Activated CD4-positive, alpha-beta memory T cell treated with anti-CD3 and anti-CD28 coated beads, Interleukin-2, amount 10 ng/mL, durations not matched to agents 7 days and 5 days (primary cell): ENCODE measurements at places on chromosomes 7 and 10. TPM values are rescaled to one million over a fixed set of nuclear protein-coding genes. Genes with fewer than 3 reads are reported as not detected.

DNA sequence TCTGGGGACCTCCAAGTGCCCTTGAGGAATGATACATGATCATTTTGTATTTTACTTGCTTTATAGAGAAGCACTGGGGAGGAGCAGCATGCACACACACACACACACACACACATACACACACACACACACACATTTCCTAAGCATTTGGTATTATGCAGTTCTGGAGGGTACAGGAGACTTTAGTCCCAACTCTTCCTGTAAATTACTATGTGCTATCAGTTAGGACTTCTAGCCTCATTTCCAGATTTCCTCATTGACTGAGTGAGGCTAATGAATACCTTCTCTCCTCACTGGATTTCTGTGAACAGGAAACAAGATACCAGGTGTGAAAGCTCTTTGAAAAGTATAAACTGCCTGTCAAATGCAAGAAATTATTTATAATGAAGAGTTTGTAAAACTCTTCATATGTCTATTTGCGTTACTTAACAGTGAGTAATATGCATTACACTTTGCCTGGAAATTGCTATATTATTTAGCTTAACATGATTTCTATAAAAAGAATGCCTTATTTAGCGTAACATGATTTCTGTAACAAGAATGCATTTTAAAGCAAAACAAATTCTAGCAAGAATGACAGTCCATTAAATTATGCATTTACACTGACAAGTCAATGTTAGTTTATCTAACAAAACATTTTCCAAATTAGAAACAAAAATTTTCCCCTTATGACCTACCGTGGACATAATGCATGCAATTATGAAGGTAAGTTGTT lies 34.2 kb downstream of the ACTA2 start:
- DNase-seq = no peak

- no peak for DNase-seq
These were observed 621.0 kb upstream of the IGFBP3 start for GRCh38 chr7:46542076-46542475.

DNA sequence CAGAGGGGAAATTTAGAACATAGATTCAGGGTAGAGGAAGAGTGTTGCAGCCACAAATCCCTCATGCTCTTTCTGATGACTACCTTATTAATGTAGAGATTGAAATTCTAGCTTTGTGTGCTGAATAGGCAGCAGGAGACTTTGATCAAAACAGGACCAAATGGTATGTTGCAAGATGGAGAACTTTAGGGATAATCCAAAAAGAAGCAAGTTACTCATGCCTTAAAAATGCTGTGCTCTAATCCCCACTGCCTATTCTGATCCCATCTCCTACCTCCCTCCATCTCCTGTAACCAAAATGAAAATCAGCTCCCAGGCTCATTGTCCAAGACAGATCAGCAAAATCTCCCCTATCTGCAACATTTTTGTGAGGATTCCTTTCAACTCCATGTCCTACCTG lies 31.3 kb downstream of the CH25H start:
- no peak for DNase-seq

DNA sequence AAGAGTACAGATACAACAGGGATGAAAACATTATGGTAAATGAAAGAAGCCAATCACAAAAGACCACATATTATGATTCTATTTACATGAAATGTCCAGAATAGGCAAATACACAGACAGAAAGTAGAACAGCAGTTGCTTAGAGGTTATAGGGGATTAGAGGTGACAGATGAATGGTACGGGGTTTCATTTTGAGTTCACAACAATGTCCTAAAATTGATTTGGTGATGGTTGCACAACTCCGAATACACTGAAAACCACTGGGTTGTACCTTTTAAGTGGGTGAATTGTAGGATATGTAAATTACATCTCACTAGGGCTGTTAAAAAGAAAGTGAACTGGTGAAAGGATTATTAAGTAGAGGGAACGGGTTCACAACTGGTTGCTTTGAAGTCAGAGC lies 76.3 kb upstream of the MRLN start:
- DNase-seq = no peak

GRCh38 chr7:682810-683209 lies 43.7 kb upstream of the DNAAF5 start:
- DNase-seq = no peak

DNA sequence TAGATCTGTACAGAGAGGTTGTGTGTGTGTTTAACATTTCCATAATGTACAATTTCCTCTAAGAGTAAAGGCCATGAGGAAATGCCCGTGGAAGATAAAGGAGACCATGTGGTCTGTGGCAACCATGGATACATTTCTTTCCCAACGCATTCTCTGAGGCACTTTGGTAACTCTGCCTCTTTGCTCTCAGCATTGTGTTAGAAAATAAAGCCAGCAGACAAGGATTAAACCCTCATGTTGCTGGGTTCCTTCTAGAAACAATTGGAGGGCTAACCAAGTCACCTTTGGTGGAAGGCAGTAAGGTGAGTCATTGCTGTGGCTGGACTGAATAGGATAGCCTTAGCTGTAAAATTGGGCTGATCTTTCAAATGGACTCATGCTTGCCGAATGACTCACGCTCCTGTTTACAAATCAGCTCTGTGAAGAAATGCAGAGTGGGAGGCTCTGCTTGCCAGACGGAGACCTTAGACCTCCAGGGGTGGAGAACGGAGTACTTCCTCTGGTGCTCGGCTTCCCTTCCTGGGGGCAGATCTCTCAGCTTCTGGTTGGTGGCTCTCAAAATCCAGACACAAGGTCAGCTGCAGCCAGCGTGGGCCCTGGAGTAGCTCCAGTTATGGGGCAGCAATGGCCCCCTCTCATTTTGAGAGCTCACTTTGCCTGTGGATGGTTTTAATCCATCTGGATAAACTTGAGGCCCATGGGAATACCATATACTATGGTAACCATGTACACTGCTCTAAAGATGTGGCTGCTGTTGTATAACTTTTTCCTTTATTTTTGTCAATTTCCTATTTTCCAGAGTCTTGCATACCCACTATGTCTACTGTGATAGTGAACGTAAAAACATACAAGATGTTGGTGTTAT lies 137.3 kb downstream of the TCF7L2 start:
- no peak for DNase-seq

DNA sequence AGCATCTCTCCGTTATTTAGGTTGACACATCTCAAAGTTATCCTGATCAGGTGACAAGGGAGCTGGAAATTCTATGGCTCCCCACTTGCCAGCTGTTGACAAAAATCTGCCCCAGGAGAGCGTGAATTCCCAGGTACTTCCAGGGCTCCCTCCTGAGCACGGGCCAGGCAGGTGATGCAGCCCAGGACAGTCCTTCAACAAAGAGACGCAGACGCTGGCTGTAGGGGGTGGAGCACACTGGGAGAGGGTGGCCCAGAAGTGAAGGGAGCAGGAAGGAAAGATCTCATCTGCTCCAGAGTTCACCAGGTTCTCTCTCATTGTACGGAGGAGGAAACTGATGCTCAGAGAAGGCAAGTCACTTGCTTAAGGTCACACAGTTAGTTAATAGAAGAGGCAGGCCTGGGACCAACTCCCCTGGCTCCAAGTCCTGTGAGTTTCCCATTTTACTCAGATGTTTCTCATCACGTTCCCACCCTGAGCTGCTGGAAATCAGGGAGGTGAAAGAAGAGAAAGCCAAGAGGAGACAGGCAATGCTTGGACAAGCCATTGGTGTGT lies 41.0 kb upstream of the CHST3 start:
- DNase-seq = no peak

GRCh38 chr10:77374189-77374656 lies 263.4 kb downstream of the KCNMA1 start:
- DNase-seq = no peak

DNA sequence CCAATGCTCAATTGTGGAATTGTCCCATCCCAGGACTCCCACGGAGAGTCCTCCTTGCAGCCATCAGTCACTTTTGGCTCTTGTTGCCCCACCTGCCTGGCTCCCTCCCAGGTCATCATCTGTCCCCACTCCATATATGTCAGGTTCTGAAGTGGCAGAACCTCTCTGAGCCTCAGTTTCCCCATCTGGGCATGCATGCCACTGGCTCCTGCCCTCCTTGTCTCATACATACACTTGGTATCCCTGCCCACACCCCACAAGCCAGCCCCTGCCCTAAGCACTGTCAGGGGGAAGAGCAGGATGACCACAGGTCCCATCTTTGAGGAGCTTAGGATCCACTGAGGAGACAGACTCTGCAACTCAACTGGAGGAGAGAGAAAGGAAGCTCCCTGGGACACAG lies 156.9 kb downstream of the GRID1 start:
- DNase-seq = no peak

- no peak for DNase-seq
These were observed 24.5 kb upstream of the GRB10 start for GRCh38 chr7:50807026-50807730.

KNDC1 gene
- total RNA-seq = 1.2 TPM

GPR26 gene
- not detected for total RNA-seq

ZP3 gene
- 6.7 TPM for total RNA-seq

ANKRD61 gene
- total RNA-seq = 0.20 TPM
